ENCODE measurements at places on chromosomes 7 and 10.

GRCh38 chr7:74236284-74236683, 17.9 kb downstream of the RFC2 start:
- no peak for DNase-seq

DNA sequence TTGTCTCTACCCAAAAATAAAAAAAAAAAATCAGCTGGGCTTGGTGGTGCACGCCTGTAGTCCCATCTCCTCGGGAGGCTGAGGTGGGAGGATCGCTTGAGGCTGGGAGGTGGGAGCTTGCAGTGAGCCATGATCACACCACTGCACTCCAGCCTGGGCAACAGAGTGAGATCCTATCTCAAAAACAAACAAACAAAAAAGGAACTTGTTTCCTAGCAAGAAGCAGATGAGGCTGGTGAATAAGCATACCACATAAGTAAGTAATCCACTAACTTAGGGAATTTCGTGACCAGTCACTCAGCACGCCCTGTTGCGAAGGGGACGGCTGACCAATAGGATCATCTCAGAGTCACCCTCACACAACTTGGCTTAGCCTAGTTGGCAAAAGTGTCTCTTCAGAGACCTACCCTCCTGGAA, 64.6 kb downstream of the CUX1 start:
- DNase-seq, result no peak

DNA sequence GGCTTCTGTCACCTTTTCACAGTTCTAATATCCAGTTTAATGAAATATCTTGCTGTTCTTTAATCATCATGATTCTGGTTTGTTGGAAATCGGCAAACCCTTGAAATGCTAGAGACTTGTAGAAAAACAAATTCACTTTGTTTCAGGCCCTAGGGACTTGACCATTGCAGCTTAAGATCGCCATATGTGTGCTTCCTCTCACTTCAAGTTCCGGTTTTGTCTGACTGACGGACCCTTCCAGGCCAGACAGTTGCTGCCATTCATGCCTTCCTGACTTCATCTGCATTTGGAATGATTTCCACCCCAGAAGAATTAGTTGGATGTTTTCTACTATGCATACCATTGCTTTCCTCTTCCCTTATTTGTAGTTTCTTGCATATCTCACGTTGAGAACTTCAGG, 125.6 kb downstream of the CELF2 start:
- DNase-seq, result no peak

GRCh38 chr10:5741276-5741675, 56.6 kb downstream of the TASOR2 start:
- no peak for DNase-seq

- no peak for DNase-seq
Measured at GRCh38 chr7:137772316-137772715, 74.5 kb downstream of the DGKI start.

GRCh38 chr7:26081638-26082037, 70.4 kb upstream of the NFE2L3 start:
- no peak for DNase-seq

All from stimulated activated CD4-positive, alpha-beta T cell treated with anti-CD3 and anti-CD28 coated beads, TNF-alpha, amount 100 ng/mL, for 48 hours (primary cell).